ENCODE measurements at places on chromosomes 4 and X.

DNA sequence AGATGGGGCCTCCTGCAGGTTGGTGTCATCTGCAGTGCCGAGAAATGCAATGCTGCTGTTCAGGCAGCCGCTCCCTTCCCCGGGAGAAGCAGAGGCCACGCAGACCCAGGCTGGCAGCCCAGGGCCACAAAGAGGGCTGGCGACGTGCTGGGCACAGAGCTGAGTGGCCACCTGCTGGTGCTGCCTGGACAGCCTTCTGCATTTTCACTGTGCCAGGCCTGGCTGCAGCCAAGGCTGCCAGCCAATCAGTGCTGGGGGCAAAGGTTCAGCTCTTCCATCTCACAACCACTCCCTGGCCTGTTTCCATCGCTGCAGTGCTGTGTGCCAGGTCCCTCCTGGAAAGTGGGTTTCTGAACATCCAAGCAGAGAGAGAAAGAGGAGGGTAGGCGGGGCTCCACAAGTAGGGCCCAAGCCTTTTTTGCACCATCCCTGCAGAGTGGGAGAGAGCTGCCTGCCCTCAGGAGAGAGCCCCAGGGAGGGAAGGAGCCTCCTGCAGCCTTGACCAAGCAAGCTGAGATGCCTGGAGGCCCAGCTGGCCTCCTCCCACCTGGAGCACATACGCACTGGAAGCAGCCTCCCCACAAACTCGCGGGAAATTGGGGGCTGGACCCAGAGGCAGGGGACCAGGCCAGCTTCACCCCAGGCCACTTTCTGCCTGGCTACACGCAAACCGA is 20.1 kb downstream of the ADRA2C start:
- DNase-seq: no peak

DNA sequence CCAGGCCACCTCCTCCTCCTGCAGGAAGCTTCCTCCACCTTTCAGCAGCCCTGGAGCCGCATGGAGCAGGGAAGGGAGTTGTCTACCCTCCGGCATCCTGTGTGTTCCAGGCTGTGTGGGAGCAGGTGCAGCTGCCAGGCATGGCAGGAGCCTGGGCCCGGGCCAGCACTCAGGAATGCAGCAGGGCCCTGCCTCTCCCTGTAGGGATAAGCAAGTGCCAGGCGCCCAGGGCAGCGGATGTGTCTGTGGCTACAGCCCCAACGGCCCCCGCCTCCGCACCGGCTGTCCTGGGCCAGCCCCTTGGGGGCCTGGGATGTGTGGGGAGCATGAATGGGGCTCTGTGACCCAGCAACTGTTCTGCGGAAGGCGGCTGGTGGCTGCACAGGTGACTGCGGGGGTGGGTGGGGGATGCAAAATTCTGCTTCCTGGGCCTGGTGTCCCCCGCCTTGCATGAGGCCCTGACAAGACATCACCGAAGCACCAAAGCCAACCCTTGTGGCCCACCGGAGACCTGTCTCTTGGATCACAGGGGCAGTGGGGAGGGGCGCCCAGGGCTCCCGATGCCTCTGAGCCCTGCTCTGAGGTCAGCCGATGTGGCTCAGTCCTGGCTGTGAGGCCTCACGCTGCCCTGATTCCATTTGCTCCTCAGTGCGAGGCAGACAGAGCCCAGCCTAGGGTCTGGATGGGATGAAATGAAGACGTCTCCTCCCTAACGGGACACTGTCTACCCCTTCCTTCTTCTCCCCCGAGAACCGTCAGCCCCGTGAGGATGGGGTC is 1.4 kb upstream of the DOK7 start:
- DNase-seq: no peak

GRCh38 chr4:146407257-146407656 is 114.5 kb downstream of the SLC10A7 start:
- DNase-seq: no peak

GRCh38 chrX:57674861-57675260 is 5.2 kb downstream of the NLRP2B start:
- no peak for DNase-seq

- DNase-seq: no peak
Measured at GRCh38 chr4:163343604-163344146, at the start of gene NPY5R. Gene NPY5R (plus strand): TSS chr4:163343892. CDS start chr4:163350274, 6,382 bp downstream.

GRCh38 chrX:25544641-25545040 is 528.9 kb upstream of the ARX start:
- no peak for DNase-seq

DNA sequence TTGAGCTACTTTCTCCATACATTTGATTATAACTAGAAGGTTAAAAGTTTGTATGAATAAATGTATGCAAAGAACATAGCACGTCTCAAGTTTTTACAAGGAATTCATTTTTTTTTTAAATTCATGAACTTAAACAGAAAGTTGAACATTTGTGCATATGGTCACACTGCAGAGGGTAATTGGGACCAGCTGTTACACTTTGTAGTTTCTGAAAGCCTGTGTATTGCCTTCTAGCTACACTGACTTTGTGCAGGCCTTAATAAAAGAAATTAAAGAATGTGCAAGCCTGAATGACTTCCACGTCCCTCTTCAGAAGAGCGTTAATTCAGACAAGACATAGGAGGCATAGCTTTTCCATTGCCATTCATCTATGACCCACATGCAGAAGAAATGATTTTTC is 153.1 kb upstream of the PCDH18 start:
- DNase-seq: no peak

DNA sequence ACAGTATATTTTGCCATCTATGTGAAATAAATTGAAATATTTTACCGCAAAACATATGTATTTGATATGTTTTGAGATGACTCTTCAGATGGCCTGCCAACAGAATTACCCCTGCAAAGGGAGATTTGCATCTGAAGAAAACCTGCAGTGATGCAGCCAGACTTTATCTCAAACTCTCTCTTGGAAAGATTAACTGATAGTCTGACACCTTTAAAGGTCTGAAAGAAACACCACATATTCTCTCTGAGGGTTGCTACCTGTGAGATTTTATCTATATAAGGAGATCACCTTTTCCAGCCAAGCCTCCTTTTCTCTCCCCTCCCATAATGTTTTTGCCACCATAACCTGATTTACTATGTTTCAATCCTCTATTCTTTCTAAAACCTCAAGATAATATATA is 1106.3 kb upstream of the IGFBP7 start:
- no peak for DNase-seq

- DNase-seq: peak; percentile 7
Measured at GRCh38 chr4:143406523-143406922, 69.8 kb downstream of the GAB1 start.

DNA sequence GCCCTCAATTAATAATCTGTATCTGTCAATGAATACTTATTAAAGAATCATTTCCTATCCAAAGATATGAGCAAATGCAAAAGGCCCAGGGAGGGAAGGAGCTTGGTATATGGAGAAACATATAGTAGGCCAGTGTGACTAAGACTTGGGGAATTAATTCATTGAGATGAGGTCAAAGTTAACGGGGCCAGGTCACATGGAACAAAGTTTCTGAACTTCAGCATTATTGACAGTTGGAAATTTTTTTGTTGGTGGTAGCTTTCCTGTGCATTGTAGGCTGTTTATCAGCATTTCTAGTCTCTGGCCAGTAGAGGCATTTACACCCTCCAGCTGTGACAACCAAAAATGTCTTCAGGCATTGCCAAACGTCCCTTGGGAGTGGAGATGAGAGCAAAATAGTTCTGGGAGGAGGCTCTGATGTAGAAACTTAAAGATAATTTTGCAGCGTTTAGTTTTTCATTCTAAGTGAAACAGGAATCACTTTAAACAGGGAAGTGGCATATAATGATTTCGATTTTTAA is 202.0 kb downstream of the SLC4A4 start:
- peak; percentile 16 for DNase-seq

GRCh38 chr4:173181848-173182247 is 13.2 kb downstream of the GALNT7 start:
- peak; percentile 64 for DNase-seq

DNA sequence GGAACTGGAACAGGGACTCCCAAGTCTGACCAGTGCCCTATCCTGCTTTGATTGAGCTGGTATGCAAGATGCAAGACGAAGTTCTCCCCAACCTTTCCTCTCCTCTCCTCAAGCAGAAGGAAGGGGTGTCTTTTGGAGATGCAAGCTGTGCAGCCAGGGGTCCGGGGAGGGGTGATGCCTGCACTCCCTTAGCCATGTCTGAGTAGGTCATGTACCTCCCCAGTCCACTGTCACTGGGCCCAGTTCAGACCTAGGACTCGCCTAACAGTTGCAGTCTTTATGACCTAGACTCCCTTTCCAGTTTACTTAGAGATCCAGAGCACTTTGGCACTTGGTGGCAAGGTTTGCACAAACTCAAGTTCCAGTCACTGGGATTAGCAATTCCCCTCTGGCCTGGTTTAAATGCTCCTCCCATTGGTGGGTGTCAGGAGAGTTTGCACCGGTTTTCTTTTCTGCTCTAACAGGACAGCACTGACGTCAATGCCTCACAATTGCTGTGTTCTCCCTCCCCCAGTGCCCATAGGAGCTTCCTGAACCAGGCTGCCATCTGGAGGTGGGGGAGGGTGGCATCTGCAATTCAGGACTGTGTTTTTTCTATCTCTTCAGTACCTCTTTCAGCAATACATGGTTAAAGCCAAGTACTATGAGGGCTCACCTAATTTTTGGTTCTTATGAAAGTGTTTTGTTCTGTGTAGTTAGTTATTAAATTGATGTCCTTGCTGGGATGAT is 782.2 kb downstream of the ARAP2 start:
- DNase-seq: no peak

GRCh38 chr4:121654738-121655137 is 42.0 kb downstream of the ANXA5 start:
- no peak for DNase-seq

DNA sequence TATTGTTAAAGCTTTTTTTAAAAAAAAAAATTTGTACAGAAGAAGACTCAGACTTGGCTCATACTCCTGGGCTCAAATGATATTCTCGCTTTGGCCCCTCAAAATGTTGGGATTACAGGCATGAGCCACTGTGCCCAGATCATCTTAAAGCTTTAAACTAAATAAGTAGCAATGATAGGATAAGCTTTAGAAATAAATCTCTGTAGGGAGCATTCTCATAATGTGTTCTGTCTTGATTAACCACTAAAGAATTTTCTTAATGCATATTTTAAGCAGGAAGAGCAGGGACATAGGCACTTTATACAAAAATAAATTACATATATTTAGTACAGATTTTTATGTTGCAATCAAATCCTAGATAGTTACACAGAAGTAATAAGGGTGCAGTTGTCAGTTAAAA is 667.2 kb downstream of the GRID2 start:
- no peak for DNase-seq

- DNase-seq: no peak
Measured at GRCh38 chr4:15689540-15689939, 7.9 kb downstream of the FAM200B start.

Data from RKO (cell line).